ENCODE measurements at places on chromosomes 1 and 21. TPM values are rescaled to one million over a fixed set of nuclear protein-coding genes. Genes with fewer than 3 reads are reported as not detected.

Gene NBPF1
- 20.0 TPM for total RNA-seq

- no peak for DNase-seq
- H3K36me3 ChIP-seq: no peaks in the 10 kb centered on the region
- H3K4me1 ChIP-seq: no peaks in the 10 kb centered on the region
- no peak overlapping the region for H3K27ac ChIP-seq
- H3K27me3 ChIP-seq: no peaks in the 10 kb centered on the region
Observed at GRCh38 chr1:116259663-116260062, 113.4 kb upstream of the ATP1A1 start.

Gene RIPPLY3
- not detected for total RNA-seq

- no peak for DNase-seq
- H3K4me3 ChIP-seq: peak overlapping the region; percentile 72
- no peaks in the 10 kb centered on the region for H3K36me3 ChIP-seq
- no peaks in the 10 kb centered on the region for H3K4me1 ChIP-seq
Observed at GRCh38 chr1:233614743-233615521, 1.0 kb downstream of the KCNK1 start.

- no peak for DNase-seq
- H3K4me3 ChIP-seq: no peak overlapping the region
- no peaks in the 10 kb centered on the region for H3K36me3 ChIP-seq
- H3K27ac ChIP-seq: no peak overlapping the region
- no peaks in the 10 kb centered on the region for H3K4me1 ChIP-seq
Observed at GRCh38 chr1:47572731-47573430, 135.0 kb downstream of the FOXD2 start.

Gene PKLR
- not detected for total RNA-seq

- H3K4me1 ChIP-seq: no peaks in the 10 kb centered on the region
- peak overlapping the region; percentile 58 for H3K4me3 ChIP-seq
- no peak for DNase-seq
- peak overlapping the region; percentile 92 for H3K27ac ChIP-seq
- no peaks in the 10 kb centered on the region for H3K27me3 ChIP-seq
Observed at GRCh38 chr1:180912211-180912800, 391 bp upstream of the KIAA1614 start.

DNA sequence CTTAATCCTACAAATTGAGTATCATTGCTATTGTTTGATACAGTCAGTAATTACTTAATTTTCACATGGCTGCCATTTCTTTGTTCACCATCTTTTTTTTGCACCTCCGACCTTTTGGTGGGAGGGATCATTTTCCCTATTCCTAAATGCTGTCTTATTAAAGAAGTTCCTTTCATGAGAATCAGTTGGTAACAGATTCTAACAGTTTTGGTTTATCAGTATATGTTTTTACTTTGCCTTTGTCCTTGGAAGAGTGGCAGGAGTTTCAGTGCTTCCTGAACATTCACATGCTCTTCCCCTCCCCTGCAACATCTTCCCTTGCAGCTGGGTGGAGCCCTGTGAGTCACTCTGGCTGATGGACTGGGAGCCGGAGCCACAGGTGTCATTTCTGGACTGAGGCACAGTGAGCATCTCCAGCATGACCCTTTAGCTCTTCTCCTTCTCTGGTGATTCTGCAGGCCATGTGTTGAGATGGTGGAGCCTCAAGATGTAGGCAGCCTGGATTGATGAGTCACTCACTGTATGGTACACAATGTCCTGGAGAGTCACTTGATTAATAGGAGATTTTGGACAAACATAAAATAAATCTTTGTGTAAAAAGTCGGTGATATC is 217.7 kb downstream of the URB2 start:
- H3K36me3 ChIP-seq: no peaks in the 10 kb centered on the region
- no peaks in the 10 kb centered on the region for H3K27me3 ChIP-seq
- no peak for DNase-seq
- peak overlapping the region; percentile 33 for H3K27ac ChIP-seq
- H3K4me3 ChIP-seq: no peak overlapping the region

- H3K4me1 ChIP-seq: peaks cover 18% of the 10 kb centered on the region
- no peak for DNase-seq
- no peaks in the 10 kb centered on the region for H3K27me3 ChIP-seq
- no peaks in the 10 kb centered on the region for H3K36me3 ChIP-seq
- no peak overlapping the region for H3K4me3 ChIP-seq
- peak overlapping the region; percentile 81 for H3K27ac ChIP-seq
Observed at GRCh38 chr1:28983509-28984310, 69.3 kb downstream of the EPB41 start.

DNA sequence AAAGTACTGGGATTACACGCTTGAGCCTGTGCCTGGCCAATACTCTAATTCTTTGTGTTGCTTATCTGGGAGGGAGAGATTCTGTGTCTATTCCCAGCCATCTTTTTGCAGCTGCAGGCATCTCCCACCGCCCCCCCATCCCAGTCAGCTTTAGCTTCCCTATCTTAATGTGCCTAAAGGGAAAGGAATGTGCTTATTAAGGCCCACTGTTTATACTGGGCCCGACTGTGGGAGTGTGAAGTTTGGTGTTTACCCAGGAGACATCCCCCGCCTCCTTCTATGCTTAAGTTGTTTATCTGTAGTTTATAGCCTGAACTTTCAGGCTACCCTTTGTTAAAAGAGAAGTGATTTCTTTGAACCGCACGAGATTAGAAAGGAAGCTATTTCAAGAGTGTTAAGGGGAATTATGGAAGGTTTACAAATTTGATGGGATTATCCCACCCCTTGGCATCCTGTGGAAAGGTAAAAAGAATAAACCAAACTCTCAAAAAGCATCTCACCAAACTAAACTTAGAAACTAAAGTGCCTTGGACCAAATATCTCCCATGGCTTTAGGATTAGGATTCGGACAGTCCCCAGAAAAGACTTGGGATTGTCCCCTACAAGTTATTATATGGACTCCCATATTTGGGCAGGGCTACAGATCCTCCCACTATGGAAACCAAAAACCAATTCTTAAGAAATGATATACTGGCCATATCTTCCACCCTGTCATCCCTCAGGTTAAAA is 25.5 kb upstream of the ZNF496 start:
- peak overlapping the region; percentile 56 for H3K27ac ChIP-seq
- H3K4me3 ChIP-seq: no peak overlapping the region
- H3K36me3 ChIP-seq: no peaks in the 10 kb centered on the region
- no peaks in the 10 kb centered on the region for H3K4me1 ChIP-seq
- H3K27me3 ChIP-seq: no peaks in the 10 kb centered on the region

Gene ITGB2
- total RNA-seq: 16.7 TPM

DNA sequence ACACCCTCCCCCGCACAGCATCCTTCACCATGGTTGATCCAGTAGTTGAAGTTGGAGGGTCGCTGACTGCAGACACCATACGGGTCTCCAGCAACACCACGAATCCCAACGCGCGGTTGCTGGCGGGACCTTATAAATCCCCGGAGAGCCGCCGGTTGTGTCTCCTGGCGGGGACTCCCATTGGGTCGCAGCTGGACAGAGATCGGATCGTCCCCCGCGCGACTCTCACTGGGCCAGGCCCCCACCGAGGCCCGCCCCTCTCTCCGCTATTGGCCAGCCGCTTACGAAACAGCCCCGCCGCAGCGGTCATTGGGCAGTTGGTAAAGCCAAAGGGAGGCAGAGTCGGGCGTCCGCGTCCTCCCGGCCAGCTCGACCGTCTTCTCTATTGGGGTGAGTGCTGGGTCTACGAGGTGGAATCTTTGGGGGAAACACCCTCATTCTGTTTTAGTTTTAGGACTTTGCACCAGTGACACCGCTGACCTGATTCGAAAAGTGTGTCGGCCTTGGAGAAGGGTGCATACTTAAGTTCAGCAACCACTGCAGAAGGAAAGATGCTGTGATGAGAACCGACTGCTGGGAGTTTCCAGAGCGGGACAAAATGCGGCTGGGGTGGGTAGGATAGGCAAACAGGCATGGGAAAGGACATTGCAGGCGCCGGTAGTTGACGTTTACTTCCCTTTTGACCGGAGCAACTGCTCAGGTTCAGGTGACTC is 27.4 kb downstream of the RABIF start:
- peak overlapping the region; percentile 16 for H3K27ac ChIP-seq
- peak; percentile 94 for DNase-seq
- no peaks in the 10 kb centered on the region for H3K27me3 ChIP-seq
- H3K36me3 ChIP-seq: no peaks in the 10 kb centered on the region
- H3K4me3 ChIP-seq: peak overlapping the region; percentile 91

- no peaks in the 10 kb centered on the region for H3K4me1 ChIP-seq
- H3K27me3 ChIP-seq: no peaks in the 10 kb centered on the region
- H3K4me3 ChIP-seq: no peak overlapping the region
Observed at GRCh38 chr1:11530731-11531311, 51.9 kb downstream of the DISP3 start.

DNA sequence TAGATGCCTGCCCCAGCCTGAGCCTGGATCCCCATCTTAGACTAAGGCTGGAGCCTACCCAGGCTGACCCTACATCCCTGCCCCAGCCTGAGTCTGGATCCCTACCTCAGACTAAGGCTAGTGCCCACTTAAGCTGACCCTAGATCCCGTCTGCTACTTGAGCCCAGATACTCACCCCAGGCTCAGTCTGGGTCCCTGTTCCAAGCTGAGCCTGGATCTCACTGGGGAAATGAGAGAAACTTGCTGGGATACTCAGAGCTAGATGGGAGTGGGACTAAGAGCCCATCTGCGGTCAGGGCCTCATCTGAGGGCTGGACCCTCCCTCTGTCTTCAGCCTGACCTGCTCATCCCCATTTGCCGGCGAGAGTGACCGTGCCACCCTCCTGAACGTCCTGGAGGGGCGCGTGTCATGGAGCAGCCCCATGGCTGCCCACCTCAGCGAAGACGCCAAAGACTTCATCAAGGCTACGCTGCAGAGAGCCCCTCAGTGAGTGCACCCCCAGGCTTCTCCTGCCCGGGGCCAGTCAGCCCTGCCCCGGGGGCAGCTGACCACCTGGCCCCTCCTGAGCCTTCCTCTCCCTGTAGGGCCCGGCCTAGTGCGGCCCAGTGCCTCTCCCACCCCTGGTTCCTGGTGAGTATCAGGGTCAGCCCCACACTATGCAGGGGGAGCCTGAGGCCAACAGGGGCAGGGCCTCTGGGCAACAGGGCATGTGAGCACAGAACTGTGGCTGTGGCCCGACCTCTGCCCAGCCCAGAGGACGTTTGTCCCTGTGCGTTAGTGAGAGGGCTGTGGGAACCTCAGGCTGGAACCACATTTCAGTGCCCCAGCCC is 36.8 kb downstream of the TRIM11 start:
- DNase-seq: no peak
- H3K4me1 ChIP-seq: peaks cover 4% of the 10 kb centered on the region
- H3K4me3 ChIP-seq: peak overlapping the region; percentile 25
- no peaks in the 10 kb centered on the region for H3K36me3 ChIP-seq
- H3K27ac ChIP-seq: peak overlapping the region; percentile 92

DNA sequence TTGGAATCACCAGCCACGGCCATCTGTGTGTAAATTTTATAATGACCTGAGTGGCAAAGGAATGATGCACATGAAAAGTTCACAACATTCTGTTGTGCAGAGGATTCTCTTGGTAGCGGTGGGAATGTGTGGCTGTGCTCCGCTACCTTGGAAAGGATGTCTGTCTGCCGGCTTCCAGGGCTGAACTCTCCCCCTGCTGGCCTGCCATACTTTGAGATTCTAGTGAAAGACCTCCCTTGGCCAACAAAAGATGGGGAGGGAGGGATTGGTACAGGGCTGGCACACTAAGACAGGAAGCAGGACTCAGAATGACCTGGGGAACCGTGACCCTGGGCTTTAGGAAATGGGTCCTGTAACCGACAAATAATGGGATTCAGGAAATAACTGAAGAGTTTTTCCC is 194.5 kb upstream of the PLD5 start:
- no peaks in the 10 kb centered on the region for H3K27me3 ChIP-seq
- H3K4me1 ChIP-seq: no peaks in the 10 kb centered on the region
- no peaks in the 10 kb centered on the region for H3K36me3 ChIP-seq

Gene FAM78B
- total RNA-seq: 1.8 TPM

DNA sequence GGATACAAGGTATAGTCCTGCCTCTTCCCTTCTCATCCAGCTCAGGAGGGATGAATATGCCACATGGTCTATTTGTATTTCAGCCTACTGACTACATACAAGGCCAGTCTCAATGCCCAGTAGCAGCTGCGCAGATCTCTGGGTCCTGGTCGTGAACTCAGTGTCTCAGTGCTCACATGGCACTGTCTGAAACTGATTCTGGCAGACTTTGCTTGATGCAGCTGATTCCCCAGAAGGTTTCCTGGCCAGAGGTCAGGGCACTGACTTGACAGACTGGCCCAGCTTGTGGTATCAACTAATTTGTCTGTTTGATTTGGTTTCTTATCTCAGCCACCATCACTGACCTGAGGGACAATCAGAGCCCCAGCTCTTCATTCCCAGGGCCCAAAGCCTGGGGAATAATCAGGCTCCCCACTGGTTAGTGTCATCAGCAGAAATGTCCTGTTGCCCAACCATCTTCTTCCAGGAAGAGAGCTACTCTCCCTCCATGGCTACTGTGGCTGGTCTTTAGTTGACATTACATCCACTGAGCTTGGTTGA is 7.5 kb upstream of the SPRR4 start:
- H3K27ac ChIP-seq: no peak overlapping the region
- H3K4me3 ChIP-seq: no peak overlapping the region
- H3K27me3 ChIP-seq: no peaks in the 10 kb centered on the region
- H3K36me3 ChIP-seq: no peaks in the 10 kb centered on the region

Gene CD1D
- 2.0 TPM for total RNA-seq
